ENCODE measurements at places on chromosomes 4 and X.

DNA sequence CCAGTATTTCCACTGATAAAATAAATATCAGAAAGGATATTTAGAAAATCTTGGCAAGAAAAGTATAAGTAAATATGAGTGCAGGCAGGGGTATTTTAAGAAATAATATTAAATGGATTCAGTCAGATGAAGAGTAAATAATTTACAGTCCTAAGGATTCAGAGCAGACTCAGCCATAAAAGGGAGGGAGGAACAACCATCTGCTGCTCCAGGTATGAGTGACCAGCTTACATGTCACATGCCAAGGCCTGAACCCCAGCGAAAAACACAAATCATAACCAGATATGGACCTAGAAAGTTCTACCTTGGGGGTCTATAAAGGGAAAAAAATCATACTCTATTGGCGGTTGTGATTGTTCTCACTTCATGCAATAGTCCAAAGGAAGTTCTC is 166.8 kb downstream of the COL4A6 start:
- DNase-seq = no peak

GRCh38 chr4:7384003-7384928 is 50.5 kb downstream of the PSAPL1 start:
- DNase-seq = no peak

DNA sequence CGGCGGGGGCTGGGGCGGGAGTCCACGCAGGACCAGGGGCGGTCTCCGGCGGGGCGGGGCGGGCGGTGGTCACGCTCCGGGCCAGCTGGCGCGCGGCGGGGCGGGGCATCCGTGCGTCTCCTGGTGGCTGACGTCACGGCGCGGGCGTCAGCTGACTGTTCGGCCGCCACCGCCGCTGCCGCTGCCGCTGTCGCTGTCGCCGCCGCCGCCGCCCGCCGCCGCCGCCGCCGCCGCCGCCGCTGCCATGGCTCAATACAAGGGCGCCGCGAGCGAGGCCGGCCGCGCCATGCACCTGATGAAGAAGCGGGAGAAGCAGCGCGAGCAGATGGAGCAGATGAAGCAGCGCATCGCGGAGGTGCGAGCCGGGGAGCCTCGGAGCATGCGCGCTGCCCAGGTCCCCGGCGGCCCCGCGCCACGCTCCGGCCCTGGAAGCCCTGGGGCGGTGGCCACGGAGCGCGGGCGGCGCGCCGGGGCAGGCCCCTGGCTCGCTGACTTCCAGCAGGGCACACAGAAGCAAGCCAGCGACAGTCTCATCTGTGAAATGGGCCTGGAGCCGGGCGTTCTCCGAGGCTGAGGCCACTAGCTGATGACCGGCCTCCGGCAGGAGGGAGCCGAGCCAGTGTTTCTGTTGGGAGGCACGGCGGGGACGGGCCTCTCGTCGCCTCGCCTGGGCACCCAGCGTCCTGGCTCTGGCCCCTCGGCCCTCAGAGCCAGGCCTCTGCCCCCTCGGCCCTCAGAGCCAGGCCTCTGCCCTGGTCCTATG is at the start of gene FAM50A:
TSS of gene FAM50A (plus strand) at position 150 of the 763 bp plus-strand sequence. CDS start at position 245, 95 bp downstream.
- DNase-seq = peak; percentile 73

DNA sequence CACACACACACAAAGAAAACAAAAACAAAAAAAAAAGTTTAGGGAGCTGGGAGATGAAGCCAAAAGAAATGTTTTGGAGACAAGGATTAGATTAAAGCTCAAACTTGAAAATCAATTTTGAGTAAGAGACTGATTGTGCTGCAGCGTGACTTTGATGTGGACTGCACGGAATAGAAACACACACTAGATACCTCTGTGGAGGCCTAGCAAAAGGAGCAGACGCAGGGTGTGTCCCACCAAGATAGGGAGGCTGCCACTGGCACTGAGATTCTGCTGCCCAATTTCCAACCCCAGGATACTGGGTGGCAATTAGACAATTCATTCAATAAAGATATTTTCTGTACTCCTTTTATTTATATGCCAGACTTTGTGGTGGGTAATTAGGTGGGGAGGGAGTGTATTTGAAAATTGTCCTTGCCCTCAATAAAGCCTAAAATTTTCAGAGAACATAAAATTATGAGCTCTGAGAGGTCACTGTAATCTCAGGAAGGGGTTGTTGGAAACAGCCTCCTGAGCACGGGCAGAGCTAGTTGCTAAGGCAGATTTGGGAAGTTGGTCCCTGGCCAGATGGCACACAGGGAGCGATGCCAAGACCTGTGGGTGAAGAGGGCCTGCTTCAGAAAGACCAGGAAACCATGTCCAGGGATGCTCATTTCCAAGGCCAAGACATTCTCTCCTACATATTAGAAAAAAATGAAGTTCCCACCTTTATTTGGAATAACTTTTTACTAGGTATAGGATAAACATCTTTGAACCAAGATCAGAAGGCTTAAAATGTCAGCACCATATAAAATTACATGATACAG is 1.9 kb upstream of the PPP3CA start:
- DNase-seq = no peak

GRCh38 chr4:54513204-54513603 is 144.6 kb upstream of the KIT start:
- DNase-seq = no peak

DNA sequence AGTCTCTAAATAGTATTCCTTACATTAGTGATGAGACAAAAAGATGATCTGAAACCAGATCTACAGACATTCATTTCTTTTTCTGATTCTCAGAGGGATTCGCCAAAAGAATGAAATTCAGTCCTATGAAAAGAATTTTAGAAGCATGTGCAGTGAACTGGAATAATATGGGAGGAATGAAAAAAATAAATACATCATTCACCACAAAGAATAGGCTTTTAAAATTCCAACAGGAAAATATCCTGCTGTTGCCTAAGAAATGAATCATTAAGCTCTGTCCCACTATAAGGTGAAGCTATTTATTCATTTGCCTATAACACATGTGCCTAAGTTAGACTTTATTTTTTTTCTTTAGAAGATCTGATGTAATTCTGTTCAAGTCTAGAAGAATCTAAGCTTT is 165.9 kb downstream of the IL15 start:
- DNase-seq = no peak

GRCh38 chr4:17995165-17995564 is 26.4 kb downstream of the LCORL start:
- DNase-seq = no peak

- DNase-seq = no peak
Measured at GRCh38 chr4:1285151-1285789, 4.4 kb upstream of the MAEA start.

DNA sequence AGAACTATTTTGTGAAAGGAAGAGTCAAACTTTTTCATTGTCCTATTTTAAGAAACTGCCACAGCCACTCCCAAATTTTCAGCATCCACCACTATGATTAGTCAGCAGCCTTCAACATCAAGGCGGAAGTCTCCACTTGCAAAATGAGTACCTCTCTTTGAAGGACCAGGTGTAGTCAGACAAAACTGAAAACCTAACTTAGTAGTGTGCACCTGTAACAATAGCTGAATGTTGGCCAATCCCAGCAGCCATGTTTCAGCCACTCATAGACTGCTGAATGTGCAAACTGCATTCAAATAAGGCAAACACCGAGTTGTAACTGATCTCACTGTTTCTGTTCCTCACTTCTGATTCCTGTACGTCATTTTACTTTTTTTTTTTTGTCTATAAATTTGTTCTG is 341.1 kb downstream of the IL15 start:
- DNase-seq = no peak
